ENCODE measurements at places on chromosomes 11 and 22.

- DNase-seq = no peak
Measured at GRCh38 chr11:91047882-91048281, 825.0 kb upstream of the CHORDC1 start.

GRCh38 chr11:44267750-44268613 lies 42.0 kb downstream of the ALX4 start:
- no peak for DNase-seq

DNA sequence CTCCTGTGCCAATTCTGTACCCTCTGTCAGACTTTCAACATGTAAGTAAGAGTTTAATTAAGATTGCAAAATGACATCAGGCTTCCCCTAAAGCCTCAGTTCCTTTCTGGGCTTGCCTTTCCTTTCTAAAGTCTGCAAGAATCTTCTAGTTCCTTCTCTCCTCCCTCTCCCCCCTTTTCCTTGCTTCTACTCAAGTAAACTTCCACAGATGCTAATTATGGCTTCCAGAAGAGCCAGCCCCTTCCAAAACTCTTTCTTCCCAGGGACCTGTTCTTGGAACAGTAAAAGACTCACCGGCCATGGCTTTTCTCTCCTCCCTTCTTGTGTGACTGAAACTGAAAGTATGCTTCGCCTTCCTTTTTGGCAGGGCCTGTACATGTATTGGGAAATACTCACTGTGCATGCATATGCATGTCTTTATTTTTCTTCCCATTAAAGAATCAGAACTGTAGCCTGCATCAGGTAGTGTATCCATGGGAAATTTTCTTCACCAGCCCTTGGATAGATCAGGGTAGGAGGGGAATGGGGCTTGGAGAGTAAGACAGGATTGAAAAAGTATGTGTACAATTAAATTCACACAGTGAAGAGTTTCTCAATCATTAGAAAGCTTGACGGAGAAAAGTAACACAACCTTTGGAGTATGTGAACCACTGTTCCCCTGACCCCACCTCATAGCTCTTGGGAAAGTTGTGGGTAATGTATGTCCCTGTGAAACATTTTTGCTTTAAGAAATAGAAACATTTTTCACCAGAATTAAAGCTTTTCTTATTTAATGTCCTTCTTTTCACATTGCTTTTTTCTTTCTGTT lies at the start of gene CASP1:
TSS of gene CASP1 (minus strand) at position 332 of the 808 bp plus-strand sequence. CDS start at position 301, 31 bp downstream.
- no peak for DNase-seq

DNA sequence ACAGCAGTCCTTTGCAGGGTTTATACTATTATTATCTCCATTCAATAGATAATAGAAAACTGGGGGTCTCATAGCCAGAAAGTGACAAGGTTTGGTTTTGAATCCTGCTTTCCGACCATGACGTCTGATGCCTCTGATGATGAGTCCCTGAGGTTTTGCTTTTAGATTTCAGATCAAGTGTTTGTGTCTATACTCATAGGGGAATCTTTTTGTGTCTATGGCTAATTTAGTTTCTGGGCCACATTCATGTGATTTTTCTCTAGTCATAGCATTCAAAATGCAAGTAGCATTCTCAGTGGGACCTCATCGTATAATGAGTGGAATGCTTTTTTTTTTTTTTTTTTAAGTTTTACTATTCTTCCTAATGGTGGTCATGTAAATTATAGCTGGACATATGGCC lies 72.9 kb downstream of the TNRC6B start:
- DNase-seq = no peak

- no peak for DNase-seq
Measured at GRCh38 chr11:121104312-121104762, 3.3 kb downstream of the TECTA start.

DNA sequence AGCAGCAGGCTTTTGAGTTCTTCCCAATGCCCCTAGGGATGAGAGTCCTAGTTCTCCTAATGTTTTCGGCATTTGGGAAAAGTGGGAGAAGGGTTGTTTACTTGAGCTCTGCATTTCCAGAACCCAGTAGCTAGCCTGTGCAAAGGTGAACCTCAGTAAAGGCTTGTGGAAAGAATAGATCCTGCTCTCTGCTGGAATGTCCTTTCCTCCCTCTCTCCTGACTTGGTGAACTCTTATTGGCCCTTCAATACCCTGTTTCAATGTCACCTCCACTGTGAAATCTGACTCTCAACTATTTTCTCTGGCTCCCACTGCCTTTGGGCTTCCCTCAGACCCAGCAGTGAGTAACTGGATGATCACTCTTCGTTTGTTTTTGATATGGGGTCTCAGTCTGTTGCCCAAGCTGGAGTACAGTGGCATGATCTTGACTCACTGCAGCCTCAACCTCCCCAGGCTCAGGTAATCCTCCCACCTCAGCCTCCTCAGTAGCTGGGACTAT lies 2.4 kb upstream of the UVRAG start:
- no peak for DNase-seq

DNA sequence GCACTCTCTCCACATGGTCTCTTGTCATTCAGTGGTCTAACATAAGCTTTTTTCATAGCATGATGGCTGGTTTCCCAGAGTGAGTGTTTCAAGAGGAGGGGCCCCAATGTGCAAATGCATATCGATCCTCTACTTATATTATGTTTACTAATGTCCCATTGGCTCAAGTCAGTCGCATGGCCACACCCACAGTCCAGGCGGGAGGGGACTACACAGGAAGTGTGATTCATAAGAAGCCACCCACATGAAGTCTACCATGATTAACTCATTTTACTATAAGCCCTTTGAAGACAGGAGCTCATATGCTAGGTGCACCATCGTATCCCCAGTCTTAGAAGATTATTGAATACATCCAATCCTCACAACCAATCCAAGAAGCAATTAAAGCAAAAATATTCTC lies 89.5 kb upstream of the ISX start:
- DNase-seq = no peak

- DNase-seq = no peak
Measured at GRCh38 chr11:129584316-129584715, 208.7 kb downstream of the BARX2 start.

DNA sequence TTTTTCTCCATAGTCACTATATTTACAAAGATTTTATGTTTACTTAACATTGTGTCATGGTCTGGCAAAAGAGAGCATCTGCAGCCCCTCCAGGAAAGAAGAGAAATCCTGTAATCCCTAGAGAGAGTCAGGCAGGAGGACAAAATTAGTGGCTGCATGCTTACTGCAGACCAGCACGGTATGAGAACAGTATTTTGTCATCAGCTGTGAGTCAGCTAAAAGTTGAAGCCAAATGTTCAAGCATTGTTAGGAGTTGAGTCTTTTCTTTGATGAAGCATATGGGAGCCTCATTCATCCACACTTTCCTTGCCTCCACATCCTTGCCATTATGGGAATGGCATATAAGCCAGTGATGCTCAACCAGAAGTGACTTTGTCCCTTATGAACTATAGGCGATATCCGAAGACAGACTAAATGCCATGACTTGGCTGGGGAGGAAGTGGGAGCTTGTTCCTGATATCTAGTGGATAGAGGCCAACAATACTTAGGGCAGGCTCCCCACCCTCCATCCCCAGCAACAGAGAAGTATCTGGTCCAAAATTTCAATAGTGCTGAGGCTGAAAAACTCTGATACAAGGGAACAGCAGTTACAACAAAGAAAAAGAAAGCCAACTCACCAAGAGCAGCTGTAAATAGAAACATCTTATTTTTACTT lies 112.0 kb upstream of the OR5AK2 start:
- no peak for DNase-seq

DNA sequence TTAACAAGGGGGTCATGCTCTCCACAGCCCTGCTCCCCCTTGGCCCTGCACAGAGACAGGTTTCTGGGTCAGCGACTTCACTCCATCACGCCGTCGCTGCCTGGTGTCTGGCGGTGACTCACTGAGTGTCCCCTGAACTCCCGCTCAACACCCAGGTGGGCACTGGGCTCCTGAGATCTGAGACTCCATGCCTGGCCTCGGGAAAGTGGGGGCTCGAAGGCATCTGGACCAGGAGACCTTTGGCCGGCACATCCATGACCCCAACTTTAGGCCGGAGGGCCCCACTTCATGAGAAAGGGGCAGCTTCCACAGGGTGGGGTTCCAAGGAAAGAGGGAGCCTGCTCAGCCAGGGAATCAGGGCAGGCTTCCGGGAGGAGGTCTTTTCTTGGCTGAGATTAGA lies 79.3 kb upstream of the PRR5 start:
- DNase-seq = no peak

DNA sequence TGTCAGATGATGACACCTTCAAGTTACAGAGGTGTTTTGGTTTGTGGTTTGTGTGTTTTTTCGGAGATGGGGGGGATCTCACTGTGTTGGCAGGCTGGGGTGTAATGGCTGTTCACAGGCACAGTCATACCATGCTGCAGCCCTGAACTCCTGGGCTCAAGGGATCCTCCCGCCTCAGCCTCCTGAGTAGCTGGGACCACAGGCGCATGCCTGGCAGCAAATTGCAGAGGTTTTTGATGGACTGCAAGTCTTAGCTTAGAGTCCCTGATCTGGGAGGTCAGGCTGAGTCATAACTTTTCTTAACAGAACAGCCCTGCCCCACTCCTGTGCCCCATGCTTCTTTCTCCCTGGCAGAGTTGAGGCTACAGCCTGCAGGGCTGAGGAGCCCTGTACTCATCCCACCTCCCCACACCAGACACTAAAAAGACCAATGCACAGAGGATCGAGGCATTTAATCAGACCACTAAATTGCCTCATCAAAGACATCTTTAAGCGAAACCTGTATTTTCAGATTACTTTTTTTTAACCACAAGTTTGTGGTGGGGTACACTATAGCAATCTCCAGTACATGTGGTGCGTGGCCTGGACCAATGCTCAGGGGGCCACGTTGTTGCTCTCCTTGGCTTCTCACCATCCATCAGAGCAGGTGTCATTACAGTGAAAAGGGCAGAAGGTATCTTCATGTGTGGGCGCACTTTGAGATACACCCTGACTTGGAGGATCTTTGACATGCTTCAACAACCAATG lies 17.1 kb upstream of the ADORA2A start:
- no peak for DNase-seq

GRCh38 chr11:122633219-122633829 lies 22.2 kb upstream of the UBASH3B start:
- DNase-seq = no peak

DNA sequence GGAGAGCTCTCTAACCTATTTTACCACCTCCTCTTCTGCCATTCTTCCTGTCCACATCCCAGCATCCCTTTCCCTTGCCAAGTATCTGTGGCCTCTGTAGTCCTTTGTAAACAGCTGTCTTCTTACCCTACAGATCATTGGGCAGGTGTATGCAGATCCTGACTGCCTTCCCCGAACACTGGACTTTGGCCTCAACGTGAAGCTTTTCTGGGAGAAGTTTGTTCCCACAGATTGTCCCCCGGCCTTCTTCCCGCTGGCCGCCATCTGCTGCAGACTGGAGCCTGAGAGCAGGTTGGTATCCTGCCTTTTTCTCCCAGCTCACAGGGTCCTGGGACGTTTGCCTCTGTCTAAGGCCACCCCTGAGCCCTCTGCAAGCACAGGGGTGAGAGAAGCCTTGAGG lies 17.3 kb downstream of the PIK3IP1 start:
- DNase-seq = no peak

- DNase-seq = no peak
Measured at GRCh38 chr11:1209371-1210057, 13.4 kb upstream of the MUC5B start.

GRCh38 chr11:122343210-122343609 lies 227.2 kb upstream of the BLID start:
- DNase-seq = no peak

GRCh38 chr11:267491-267994 lies 10.7 kb upstream of the NLRP6 start:
- no peak for DNase-seq

DNA sequence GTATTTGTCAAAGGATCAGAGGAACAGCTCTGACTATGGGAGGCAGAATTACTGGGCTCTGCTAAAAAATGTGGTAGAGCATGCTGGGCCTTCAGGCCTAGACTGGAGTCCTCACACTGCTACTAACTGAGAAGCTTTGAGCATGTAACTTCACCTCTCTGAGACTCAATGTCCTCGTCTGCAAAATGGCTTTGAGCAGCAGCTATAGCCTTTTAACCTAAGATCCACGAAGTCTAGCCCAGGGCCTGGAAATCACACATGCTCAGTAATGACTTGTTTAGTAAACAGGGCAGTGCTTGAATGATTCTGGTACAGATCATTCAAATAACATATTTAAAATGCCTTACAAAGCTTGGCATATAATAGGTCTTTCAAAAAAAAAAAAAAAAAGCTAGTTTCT lies 221.7 kb downstream of the NTM start:
- DNase-seq = no peak

GRCh38 chr11:69374110-69374945 lies 80.4 kb downstream of the MYEOV start:
- DNase-seq = no peak

GRCh38 chr22:50305923-50306566 lies 1.4 kb downstream of the PLXNB2 start:
- DNase-seq = no peak

Measured in stimulated activated CD8-positive, alpha-beta memory T cell treated with anti-CD3 and anti-CD28 coated beads, Interleukin-7, amount 100 ng/mL, for 4 hours (primary cell).